ELF-1 (cell line): ENCODE measurements at places on chromosomes 13 and 19.

GRCh38 chr19:1084024-1084868 is 10.9 kb downstream of the POLR2E start:
- DNase-seq: no peak

DNA sequence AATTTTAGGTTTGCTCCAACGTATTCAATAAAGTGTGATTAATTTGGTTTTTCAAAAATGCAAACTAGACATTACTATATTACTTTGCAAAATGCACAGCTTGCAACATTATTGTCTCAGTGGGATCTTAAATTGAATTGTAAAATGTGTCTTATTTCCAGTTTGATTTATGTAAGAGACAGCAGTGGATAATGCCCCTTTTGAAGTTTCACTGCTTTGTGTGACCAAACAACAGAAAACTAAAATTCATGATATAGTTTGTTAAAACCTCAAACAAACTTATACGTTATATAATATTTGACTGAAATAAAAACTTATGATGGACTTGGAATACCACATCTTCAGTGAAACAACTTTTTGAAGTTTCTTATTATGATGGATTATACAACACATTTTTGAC is 279.8 kb downstream of the DACH1 start:
- no peak for DNase-seq

GRCh38 chr19:57599377-57599760 is 316 bp upstream of the ZNF530 start:
- no peak for DNase-seq

DNA sequence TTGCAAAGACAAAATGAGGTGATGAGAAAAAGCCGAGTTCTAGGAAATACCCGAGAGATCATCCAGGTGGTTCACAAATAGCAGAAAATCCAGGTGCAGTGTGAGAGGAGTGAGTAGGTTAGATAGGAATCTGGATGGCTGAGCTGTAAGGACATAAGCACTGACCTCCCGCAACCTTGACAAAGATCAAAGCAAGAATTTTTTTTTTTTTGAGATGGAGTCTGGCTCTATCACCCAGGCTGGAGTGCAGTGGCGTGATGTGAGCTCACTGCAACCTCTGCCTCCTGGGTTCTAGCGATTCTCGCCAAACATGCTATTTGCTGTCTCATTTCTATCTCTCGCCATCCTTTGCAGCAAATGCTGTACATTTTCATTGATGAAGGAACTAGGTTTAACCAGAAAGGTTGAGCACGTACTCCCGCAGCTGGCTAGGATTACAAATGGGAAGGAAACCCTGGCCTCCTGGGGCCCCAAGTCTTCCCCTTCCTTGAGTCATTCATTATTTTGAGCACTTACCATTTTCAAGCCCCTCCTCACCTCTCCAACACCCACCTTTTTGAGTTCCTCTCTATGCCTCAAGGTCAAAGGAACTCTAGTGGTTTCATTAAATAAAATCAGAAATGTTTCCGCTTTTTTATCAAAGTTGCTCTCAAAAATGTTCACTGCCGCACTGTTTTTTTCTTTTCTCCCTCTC is 38.8 kb downstream of the NLRP12 start:
- peak; percentile 69 for DNase-seq

DNA sequence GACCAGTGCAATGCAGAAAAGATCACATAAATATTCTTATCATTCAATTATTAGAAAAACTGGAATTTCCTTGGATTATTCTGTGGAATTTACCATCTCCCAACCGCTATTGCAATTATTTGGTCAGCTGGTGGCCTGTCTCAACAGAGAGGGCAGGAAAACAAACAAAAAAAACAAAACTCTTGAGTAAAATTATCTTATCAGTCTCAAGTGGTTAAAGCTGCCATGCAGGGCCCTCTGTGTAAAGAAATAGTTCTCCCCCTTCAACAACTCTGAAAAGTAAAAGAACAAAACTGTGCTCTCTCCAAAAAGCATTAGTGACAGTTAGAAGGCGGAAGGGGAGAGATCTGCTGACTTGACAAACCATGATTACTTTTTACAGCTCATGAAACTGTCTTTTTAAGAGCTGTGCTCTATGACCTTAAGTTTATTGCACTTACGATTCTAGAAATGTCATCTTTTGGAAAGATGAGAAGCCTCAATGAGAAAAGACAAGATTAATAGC is 152.3 kb downstream of the DLEU7 start:
- DNase-seq: no peak

DNA sequence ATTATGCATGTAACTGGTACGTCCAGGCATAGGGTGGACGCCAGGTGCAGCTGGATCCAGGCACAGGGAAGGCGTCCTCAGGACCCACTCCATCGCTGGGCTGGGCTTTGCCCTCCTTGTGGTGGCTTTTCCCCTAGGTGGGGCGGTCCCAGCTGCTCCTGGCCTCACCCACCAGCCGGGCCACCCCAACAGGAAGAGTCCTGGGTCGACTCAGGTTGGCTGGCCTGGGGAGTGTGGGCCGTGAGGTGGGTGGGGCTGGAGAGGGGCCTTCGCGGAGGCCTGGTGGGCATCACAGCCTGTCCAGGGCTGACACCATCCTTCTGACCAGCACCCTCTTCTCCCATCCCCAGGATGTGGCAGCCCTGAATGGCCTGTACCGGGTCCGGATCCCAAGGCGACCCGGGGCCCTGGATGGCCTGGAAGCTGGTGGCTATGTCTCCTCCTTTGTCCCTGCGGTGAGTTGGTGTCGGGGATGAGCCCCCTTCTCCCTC is 3.2 kb upstream of the GARIN5A start:
- no peak for DNase-seq

GRCh38 chr13:33258808-33259193 is 26.8 kb downstream of the STARD13 start:
- DNase-seq: no peak

- DNase-seq: no peak
Measured at GRCh38 chr19:40763963-40764362, 11.4 kb upstream of the MIA start.

DNA sequence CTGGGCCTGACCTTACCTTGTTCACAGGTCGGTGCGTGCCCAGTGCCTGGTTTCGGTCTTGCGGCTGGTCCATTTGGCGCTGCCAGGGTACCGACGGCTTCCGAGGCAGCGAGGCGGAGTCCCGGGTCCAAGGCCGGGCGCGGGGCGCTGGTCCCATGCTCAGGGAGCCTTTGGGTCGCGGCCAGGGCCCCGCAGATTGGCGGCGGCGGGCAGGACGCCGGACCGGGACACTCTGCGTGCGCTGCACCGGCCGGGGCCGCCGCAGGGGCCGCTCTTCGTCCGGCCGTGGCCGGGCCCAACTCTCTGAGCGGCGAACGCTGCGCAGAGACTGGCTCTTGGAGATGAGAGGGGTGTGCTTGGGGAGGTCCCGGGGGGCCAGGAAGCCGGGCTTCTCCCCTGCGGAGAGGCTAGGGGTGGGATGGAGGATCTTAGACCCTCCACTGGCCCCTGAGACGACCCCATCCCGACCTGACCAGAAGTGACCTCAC is 3.4 kb upstream of the WIZ start:
- DNase-seq: peak; percentile 34

DNA sequence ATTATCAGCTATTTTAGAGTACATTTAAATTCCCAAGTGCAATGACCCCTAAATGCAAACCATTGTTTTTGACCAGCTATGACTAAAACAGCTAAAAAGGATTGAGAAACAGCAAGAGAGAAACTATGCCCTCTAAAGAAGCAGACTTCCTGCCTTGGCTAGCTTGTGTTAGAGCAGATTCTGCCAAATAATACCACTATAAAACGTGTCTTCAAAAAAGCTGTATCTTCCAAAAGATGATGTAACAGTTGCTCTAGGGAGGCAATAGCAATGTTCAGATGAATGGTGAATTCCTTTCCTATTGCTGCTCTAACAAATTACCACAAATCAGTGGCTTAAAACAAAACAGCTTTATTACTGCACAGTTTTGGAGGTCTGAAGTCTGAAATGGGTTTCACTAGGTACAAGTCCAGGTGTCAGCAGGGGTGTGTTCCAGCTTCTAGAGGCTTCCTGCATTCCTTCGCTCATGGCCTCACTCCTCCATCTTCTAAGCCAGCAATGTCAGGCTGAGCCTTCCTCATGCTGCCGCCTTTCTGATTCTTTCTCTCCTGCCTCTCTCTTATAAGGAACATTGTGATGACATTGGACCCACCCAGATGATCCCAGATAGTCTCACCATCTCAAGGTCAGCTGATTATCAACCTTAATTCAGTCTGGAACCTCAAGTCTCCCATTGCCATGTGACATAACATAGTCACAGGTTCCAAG is 84.5 kb downstream of the LRRC63 start:
- DNase-seq: no peak

DNA sequence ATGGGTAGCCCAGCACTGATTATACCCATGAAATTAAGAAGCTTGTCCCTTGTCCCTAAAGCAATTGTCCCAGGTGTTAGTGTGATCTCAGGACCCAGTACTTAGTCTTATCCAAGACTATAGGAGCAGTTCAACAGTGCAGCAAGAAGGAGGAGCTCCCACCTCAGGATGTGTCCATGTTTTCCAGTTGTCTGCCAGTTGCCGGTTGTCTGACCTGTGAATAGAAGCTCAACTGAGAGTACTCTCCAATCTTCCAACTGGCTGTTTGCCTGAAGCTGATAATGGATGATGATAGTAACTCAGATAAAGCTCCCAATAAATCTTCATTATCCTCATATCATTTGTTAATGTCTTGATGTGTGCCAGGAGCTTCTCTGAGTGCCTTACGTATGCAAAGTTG is 107.2 kb upstream of the HTR2A start:
- DNase-seq: peak; percentile 27

DNA sequence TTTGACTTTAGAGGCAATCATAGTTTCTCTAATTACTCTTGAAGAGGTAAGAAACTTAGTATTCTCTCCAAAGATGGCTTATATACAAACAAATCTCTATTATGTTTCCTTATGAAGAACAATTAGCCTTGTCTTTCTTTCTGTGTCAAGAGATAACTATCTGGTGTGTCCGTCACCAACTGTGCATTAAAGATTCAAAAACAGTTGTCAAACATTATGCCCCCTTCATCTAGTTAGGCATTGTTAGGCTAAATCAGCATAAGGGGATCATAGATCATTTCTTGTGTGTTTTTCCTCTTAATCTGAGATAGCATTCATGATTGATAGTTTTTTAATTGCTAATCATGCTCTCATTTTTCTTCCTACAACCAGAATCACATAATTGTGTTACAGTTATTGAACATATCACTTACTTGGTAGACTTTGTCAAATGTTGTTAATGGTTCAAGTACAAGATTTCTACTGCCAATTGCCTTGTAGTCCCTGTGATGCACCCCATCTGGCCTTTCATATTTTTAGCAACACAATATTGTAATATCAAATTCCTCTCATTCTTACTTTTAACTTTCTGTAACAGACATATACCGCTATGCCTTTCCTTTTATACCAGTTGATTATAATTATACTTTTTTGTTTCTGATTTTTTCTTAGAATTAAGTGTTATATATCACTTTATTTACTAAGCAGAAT is 612.7 kb downstream of the SLITRK6 start:
- no peak for DNase-seq

GRCh38 chr19:306151-306900 is 15.1 kb upstream of the PLPP2 start:
- no peak for DNase-seq

- DNase-seq: no peak
Measured at GRCh38 chr19:19381007-19381926, 24.2 kb upstream of the GATAD2A start.

- no peak for DNase-seq
Measured at GRCh38 chr19:38678891-38679494, 31.5 kb downstream of the ACTN4 start.

DNA sequence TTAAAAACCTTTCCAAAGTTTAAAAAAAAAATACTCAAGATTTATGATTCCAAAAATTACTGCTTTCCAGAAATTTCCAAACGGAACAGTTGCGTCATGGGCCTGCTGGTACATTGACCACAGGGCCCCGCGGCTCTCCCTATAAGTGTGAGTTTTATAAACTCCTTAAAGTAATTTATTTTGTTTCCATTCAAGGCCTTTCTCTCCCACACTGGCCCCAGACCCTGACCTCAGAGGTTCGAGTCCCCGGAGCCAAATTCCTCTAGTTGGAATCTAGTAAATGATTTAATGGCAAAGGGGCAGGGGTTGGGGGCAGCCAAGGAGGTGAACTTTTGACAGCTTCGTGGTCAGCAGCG is 97.5 kb downstream of the INSR start:
- DNase-seq: no peak

DNA sequence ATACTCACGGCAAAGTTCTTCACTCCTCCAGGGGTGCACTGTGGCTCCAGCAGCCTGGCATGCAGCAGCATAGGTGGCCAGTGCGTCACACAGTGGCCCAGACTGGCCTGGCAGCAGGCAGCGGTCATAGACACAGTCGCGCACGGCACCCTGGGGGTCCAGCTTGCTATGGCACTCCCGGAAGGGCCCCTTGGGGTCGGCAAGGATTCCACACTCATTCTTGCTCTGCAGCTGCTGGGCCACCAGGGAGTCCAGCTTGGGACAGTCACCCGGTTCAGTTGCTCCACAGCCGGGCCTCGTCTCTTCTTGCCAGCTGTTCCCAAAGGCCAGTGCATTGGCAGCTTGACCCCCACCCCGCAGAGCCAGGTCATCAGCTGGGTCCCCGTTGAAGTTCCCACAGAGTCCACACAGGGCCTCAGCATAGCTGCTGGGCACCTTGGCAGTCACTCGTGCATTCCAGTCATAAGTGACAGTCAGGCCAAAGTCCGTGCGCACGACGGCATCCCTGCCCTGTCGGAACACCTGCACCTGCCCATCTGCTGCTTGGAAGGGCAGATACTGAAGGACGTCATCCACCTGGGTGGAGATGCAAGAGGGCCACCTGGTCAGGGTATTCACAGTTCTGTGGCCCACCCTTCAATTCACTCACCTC is 20.6 kb downstream of the FCGBP start:
- no peak for DNase-seq

GRCh38 chr19:12886651-12886968 is 391 bp downstream of the KLF1 start:
- DNase-seq: no peak

- peak; percentile 83 for DNase-seq
Measured at GRCh38 chr19:9406798-9407352, 28.5 kb downstream of the ZNF266 start.

- peak; percentile 41 for DNase-seq
Measured at GRCh38 chr19:2261438-2262172, 5.4 kb upstream of the JSRP1 start.

DNA sequence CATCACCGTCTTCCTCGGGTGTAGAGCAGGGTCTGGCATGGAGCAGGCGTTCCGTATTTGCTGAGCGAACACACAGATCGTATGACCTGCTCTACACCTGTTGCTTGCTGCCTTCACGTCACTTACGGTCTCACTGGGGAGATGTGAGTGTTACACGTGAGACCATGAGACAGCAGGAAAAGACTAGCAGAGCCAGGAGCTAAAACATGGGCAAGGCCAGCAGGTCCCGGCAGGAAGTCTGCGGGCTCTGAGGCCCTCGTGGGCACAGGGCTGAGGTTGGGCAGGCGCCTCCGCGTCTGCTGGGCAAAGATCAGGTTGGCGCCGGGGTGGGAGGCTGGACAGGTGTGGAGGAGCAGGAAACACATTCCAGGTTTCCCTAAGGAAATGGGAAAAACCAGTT is 19.7 kb upstream of the GTF3A start:
- no peak for DNase-seq

DNA sequence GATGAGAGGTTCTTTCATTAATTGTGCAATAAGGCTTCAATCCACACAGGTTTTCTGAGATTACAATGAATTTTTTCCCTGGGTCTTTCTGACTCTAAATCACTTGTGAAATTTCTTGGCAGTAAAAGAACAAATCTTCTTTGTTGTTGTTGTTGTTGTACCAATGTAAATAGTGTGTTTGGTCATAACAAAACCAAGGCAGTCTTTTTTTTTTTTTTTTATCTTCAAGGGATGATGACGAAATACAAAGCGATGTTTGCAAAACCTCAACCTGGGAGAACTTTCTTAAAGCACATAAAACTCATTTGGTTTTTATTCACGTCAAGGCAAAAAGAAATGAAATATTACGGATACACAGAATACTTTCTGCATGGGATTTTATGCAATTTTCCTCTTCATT is 462.0 kb downstream of the LIG4 start:
- DNase-seq: no peak
